ENCODE measurements at places on chromosomes 11 and 22.

DNA sequence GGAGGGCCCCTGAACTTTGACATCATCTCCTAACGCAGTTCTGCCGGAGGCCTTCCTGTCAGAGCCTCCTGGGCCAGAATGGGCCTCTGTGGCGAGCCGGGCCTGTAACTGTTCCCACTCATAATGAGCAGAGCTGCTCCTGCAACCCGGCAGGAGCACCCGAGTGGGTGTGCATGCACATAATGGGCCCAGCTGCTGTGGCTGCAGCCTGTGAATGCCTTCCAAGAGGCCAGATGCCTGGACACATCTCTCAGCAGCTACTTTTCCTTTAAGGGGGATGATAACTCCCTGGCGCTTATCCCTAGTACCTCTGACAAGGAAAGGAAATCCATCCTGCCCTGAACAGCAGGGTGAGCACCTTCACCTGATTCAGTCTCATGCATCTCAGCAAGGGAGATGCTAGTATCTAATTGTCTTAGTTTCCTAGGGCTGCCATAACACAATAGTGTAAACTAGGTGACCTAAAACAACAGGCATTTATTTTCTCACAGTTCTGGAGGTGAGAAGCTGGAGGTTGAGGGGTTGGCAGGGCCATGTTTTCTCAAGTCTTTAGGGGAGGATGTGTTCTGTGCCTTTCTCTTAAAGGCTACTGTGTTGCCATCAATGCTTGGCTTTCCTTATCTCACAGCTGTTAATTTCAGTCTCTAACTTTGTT is 120.5 kb downstream of the TEAD1 start:
- no peak for DNase-seq

DNA sequence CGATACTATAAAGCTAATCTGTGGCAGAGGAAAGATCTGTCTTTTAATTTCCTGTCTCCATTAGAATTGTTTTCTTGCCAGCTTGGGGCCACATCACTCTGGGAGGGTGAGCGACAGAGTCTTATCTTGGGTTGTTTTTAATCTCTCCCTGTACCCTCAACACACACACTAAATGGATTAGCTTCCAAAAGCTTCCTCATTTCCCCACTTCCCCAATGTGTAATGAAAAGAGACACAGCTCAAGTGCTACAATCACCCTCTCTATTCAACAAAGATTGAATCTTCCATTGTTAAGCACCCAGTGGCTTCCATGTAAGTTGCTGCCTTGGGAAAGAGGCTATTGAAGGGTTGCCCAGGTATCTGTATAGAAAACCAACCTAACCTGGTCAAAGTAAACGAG is 6.1 kb upstream of the ASCL3 start:
- DNase-seq: no peak

GRCh38 chr11:61814958-61815789 is 1.6 kb downstream of the FADS1 start:
- DNase-seq: no peak

GRCh38 chr11:73152861-73153483 is 10.9 kb upstream of the FCHSD2 start:
- peak; percentile 12 for DNase-seq

DNA sequence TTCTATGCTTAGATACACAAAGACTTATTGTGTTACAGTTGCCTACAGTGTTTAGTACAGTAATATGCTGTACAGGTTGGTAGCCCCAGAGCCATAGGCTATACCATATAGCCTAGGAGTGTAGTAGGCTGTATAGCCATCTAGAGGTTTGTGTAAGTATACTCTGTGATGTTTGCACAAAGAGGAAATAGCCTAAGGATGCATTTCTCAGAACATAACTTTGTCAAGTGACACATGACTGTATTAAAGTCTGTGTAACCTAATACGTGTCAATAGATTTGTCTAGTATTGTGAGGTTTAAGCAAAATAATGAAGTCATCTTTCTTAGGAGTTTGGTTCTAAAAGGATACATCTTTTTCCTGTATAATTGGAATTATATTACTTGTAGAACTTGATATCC is 5.5 kb downstream of the ZC3H12C start:
- no peak for DNase-seq

- DNase-seq: no peak
Observed at GRCh38 chr22:20943104-20943933, 23.7 kb upstream of the AIFM3 start.
